ENCODE measurements at places on chromosomes 5 and 9.

DNA sequence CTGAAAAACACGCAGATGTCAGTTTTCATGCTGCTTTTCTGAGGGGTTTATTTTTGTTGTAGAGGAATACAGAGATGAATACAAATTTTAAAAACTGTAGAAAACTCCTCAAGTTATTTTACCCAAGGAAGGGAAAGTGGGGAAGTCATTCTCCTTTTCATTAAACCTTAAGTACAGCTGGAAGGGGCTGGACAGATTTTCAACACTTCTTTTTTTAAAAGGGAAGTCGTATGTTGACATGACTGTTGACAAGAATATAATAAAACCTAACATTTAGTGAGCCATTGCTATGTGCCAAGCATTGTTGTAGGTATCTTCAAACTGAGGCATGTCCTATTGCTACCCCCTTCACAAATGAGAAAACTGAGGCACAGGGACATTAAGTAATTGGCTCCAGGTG, 235.7 kb upstream of the ELL2 start:
- DNase-seq, result no peak

GRCh38 chr9:7185612-7186011, 427.8 kb downstream of the KDM4C start:
- no peak for DNase-seq

GRCh38 chr5:138960145-138960692, 85.1 kb upstream of the LRRTM2 start:
- no peak for DNase-seq

DNA sequence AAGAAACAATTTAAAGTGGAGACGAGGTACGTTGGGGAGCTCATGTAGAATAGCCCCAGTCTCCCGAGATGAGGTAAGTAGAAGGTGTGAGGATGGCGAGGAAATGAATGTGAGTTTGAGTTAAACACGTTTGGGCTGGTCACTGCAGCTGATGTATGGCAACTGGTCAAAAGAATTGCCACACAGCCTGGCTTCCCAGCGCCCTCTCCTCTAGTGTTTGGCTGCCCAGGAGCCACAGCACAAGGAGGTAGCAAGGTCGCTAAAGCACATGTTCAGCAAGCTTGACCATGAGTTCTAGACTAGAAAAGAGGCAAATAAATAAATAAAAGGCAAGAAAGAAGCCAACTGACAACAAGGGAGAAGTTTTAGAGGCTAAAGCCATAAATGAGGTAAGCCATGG, 21.4 kb upstream of the LECT2 start:
- DNase-seq, result no peak

DNA sequence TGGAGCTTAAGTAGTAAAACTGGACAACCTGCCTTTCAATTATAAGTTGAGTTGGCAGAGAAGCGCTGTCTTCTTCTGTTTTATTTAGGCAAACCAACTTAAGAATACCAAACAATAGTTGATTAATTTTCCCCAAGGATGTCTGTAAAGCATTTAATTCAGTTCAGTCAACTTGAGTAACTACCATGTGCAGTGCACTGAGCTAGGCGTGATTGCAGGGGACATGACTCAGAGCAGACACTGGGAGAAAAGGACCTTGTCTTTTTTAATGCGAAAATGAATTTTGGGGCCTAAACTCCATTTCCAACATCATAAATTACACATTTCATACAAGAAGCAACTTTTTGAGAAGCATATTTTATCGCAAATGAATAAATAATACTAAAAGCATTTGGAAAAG, 66.3 kb downstream of the FBXL7 start:
- DNase-seq, result no peak

GRCh38 chr9:94002316-94003140, 47.4 kb upstream of the BARX1 start:
- DNase-seq, result no peak

DNA sequence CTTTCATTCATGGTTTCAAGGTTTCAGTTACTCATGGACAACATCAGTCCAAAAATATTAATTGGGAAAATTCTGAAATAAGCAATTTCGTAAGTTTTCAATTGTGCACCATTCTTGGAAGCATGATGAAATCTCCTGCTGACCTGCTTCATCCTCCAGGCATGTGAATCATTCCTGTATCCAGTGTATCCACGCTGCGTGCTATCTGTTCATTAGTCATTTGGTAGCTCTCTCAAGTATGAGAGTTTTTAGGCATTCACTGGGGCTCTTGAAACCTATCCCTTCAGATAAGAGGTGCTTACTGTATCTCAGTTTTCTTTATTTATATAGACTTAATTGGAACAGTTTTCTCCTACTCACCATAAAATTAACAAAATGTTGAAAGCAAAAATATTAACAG, 293.0 kb downstream of the CDH12 start:
- DNase-seq, result no peak

DNA sequence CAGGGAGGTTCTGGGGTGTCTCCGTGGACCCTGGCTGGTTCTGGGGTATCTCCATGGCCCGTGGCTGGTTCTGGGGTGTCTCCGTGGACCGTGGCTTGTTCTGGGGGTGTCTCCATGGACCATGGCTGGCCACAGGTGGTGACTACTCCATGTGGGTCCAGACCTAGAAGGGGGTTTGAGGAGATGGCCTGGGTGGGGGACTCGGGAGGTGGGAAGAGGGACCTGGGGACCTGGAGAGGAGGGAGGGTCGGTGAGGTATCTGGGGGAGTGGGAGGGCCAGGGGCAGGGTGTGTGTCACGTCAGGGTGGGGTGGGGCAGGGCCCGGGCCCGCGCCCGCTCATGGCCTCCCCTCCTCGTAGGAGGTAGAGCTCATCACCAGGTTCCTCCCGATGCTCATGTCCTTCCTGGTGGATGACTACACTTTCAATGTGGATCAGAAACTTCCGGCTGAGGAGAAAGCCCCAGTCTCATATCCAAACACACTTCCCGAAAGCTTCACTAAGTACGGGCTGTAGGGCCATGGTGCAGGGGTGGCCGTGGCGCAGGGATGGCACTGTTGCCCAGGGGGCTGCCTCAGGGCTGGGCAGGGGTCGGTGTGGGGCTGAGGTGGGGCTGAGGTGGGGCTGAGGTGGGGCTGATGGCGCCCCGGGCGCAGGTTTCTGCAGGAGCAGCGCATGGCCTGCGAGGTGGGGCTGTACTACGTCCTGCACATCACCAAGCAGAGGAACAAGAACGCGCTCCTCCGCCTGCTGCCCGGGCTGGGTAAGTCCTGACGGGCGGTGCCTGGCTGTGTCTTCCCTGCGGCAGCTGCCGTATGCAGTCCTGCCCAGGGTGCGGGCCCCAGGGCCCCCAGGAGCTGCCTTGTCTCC, 10.7 kb upstream of the TOR4A start:
- no peak for DNase-seq
